Fibroblast of upper back skin (primary cell): ENCODE measurements at places on chromosomes 1 and 21.

DNA sequence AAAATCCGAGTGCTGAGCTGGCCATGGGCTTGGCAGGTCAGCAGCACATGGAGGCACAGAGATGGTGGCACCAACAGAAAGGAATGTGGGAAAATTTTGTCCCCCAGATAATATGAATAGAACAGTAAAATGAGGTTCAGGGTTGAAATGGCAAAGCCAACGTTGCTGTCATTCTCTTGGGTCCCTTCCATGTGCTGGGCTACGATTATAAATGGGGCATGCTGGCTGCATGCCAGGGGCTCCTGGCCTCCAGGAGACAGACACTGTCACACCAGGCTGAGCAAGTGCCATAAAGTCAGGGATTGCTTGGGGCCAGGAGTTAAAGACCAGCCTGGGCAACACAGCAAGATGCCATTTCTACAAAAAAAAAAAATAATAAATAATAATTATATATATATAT is 77.1 kb downstream of the TOMM20 start:
- DNase-seq, result no peak

DNA sequence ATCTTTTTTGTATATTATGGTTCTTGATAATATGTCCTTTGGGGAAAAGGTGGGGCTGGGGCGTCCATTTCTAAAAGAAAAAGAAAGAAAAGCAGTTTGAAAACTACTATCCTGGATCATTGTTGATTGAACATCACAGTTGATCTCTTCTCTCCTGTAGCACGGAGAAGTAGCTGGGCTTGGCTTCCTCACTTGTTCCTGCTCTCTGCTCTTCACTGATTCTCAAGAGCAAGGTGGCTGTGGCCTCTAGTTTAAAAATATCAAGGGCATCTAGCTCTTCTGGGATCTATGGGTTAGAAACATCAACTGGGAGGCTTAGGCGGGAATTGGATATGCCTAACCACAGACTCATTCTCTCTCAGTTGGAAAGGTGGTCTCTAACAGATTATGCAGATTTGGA is 38.1 kb upstream of the EPHA8 start:
- DNase-seq, result no peak

DNA sequence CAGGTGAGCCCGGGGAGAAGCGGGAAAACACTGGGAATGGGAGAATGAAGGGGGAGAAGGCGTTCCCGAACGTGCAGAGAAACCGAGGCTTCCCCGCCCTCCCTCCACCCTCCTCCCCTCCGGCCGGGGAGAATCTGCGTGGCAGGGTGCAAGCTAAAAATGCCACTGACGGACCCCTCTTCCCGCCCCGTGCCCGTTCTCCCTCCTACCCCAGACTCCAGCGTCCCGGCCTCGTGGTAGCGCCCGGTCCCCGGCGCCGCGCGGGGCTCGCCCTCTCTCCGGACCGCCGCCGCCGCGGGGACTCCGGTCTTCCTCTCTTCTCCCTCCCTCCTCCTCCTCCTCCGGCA is 81.6 kb upstream of the AK4 start:
- no peak for DNase-seq

DNA sequence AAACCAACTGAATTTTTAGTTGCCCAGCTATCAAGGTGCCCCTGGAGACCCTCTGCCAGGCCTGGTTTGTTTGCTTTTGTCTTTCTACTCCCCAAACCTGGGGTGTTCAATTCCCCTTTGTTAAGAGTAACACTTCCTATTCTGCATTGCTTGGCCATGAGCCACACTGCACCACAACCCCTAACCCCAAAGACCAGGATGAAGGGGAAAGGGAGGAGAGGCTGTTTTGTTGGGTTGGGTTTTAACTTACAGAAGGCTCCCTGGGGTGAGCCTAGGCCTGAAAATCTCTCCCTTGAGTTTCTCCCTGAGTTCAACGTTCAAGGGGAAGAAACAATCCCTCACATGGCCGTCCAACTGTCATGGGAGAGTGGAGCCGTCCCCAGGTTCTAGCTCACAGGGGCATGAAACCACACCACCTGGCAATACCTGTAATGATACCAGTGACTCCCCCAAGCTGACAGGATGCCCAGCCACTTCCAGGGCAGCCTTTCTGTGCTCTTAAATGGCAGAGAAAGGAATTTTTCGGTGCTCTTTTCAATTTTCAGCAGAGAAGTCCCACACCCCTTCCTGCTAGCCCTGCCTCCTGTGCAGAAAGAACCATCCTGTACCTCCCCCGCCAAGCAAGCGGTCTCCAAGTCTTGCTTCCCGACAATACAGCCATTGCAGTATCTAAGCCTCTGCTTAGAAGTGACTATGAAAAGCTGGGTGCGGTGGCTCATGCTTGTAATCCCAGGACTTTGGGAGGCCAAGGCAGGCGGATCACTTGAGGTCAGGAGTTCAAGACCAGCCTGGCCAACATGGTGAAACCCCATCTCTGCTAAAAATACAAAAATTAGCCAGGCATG is 14.9 kb downstream of the SLC45A3 start:
- DNase-seq, result no peak

DNA sequence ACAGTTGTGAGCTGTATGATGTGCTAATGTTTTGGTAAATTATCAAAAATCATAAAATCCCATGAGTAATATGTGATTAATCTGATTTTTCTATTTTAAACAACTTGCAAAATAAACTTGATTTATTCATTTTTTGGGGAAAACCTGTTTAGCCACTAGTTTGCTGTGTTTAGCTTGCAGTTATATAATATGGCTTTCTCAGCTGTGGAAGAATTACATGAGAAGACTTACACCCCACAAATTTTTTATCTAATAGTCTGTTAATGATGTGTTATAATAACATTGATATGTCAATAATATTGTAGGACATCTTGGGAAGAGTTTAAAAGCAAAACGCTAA is 2.4 kb upstream of the ERRFI1 start:
- no peak for DNase-seq
